ENCODE measurements at places on chromosomes 16 and 17.

- DNase-seq: no peak
Measured at GRCh38 chr17:2025220-2025621, at the start of gene RTN4RL1. RTN4RL1 (minus strand) TSS chr17:2025334; CDS start chr17:2024865, 469 bp downstream.

- no peak for DNase-seq
Measured at GRCh38 chr17:7831233-7831632, 2.8 kb upstream of the KDM6B start.

- DNase-seq: no peak
Measured at GRCh38 chr16:30771726-30772125, 9.6 kb downstream of the RNF40 start.

GRCh38 chr17:38867968-38868816 lies 1.7 kb upstream of the LASP1 start:
- DNase-seq: no peak

GRCh38 chr16:23069844-23070243 lies 79.4 kb downstream of the USP31 start:
- no peak for DNase-seq

DNA sequence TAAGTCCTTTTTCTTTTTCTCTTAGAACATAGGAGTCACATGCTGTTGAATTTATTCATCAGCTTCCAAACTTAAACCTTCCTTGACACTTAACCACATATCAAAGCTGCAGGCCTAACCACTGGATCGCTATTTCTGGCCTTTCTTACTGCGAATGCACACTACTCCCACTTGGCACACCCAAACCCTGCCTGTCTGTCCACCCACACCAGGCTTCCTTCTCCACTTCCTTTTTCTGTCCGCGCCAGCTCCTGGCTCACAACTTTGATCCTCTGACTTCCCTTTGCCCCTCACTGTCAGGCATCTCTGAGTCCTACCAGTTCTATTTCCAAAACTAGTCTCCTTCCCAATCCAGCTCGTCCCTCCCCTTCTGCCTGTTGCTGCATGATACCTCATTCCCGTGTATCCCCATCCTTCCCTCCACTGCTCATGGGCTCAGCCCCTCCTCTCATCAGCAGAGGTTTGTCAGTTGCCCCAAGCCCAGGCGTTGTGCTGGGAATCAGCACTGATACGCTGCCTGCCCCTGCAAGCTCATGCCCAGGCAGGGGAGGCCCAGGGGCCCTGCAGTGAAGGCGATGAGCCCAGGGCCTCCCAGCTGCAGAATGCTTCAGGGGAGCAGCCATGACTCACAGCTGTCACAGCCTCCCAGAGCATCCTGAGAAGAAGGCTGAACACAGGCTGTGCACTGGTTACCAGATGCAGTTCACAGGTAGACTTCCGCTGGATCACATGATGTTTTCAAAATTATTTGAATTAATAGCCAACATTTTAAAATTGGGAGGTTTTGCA lies 179.8 kb downstream of the KATNIP start:
- no peak for DNase-seq

DNA sequence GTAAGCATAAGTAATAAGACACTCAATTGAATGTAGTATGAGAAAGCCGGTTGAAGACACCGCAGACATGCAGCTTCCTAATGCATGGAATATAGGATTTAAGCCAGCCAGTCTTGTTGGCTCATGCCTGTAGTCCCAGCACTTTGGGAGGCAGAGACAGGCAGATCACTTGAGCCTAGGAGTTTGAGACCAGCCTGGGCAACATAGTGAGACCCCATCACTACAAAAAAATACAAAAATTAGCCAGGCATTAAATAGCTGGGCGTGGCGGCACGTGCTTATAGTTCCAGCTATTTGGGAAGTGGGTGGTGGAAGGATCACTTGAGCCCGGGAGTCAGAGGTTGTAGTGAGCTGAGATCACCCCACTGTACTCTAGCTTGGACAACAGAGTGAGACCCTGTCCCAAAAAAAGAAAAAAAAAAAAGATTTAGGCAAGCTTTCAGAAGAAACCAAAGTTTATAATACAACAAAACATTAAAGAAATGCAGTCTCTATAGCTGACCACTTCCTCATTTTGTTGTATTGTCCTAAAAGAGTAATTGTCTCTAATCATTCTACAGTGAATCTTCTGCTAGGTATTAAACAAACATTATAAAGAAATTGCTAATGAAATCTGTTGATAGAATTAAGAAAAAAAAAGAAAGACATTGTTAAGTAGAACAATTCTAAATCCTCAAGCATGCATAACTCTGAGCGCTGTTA lies 68.6 kb upstream of the KIFC3 start:
- no peak for DNase-seq

- DNase-seq: no peak
Measured at GRCh38 chr16:72132726-72133125, 39.1 kb downstream of the DHX38 start.

DNA sequence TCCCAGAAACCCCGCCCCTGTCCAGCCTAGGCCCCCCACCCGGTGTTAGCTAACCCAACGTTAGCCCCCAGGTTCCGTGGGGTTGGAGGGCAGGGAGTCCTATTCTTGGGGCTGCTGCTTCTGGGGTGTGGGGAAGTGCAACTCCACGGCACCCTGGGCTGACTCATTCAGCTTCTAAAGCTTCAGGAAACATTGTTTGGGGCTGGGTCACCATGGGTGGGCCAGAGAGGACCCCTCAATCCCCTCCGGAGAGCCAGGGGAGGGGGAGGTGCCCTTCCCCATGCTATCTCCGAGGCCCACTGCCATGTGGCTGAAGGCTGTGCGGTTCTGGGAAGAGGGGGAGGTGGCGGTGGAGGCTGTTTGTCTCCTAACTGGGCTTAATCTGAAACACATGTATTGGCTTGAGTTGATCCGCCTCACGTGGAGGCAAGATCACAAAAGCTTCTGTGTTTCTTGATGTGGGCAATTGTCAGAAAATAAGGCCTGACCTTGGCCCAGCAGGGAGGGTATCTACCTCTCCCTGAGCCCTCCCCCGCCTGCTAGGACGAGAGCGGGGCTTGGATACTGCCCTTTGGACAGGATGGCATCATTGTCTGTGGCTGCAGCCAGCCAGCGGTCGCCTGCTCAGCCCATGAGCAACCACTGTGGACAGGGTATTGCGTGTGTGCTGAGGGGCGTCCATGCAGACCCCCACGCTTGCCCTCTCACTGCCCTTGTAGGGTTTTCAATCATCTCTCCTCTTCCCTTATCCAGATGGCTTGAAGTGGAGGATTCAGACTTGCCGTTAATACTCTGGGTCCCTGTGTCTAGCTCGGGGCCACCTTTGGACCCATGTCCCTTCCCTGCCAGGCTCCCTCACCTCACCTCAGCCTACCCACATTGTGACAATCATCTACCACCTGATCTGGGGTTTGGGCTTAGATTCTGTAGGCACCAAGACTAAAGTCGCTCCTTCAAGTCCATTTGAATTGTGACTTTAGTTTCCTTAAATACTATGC lies 1.3 kb downstream of the SERPINF1 start:
- DNase-seq: no peak

GRCh38 chr17:82970818-82971590 lies 108.4 kb upstream of the METRNL start:
- DNase-seq: no peak
